NCI-H226 (cell line): ENCODE measurements at places on chromosomes 4 and X.

DNA sequence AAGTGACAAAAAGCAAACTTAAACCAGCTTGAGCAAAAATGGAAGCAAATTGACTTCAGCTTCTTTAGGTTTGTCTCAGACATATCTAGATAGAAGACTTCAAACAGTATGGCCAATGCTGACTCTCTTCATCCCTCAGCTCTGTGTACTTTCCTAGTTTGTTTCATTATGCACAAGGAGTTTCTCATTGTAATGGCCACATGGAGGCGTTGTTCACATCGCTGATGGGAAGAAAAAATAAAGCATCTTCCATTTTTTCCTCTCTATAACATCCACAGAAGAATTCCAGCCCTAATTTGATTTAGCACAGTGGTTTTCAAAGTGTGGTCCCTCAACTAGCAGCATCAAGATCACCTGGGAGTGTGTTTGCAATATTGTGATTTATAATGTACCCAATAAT, 397.5 kb upstream of the PRKX start:
- no peak for DNase-seq

GRCh38 chr4:168496834-168497233, at the start of gene PALLD:
Gene PALLD, plus strand, starts transcription at chr4:168497052.
- no peak for DNase-seq

GRCh38 chrX:24498181-24498580, 33.1 kb downstream of the PDK3 start:
- no peak for DNase-seq

DNA sequence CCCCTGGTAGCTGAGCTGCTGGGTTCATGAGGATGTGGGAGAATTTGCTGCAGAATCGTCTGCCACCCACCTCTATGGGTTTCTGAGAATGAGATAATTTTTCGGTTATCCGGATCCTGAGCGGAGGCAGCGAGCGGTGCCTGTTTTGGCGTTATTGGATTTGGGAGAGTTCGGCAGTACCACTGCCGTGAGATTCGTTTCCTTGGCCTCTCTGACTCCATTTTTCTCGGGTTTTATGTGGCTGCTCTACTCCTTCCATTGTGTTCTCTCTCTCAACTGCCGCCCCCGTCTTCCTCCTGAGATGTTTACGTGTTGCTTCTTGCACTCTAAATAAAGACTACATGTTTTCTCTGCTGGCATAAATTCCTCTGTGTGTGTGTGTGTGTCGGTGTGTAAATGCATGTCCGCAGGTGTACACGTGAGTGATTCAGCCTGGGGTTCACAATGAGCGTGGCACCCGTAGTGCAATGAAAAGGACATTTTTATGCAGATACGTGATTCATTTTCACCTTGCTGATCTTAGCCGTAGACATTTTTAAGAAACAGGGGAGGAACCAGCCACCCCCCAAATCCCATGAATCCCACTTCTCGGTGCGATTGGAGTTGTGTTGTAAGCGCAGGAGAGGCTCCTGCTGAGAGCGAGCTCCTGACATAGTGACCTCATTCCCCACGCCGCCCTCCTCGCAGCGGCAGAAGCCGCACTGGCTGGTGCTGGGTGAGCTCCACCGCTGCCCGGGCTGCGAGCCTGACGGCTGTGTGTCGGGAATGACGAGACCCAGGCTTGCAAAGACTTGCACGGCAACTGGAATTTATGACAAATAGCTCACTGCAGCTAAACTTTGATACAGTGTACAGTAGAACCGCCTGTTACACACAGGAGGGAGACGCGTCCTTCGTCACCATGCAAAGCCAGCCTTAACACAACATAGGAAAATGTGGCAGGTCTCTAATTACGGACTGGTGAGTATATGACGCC, 82.2 kb downstream of the STOX2 start:
- peak; percentile 87 for DNase-seq

DNA sequence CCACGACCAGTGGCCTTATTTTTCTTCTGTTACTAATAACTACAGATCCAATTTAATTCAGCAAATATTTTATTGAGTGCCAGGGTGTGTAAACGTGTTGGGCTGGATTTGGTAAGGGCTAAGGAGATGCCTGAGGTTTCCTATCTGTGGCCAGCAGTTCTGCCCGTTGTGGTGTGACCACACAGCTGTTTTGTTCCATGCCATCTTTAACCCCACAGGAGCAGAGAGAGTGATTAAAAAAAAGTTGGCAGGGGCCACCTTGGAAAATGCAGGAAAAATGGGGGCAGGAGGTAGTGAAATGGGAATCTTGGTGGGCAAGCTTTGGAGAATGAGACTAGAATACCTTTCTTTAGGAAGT, 1.1 kb downstream of the PLAC8 start:
- no peak for DNase-seq

GRCh38 chr4:8274765-8275547, 5.4 kb downstream of the HTRA3 start:
- no peak for DNase-seq

- no peak for DNase-seq
Observed at GRCh38 chrX:43728002-43728401, 71.9 kb downstream of the MAOA start.

DNA sequence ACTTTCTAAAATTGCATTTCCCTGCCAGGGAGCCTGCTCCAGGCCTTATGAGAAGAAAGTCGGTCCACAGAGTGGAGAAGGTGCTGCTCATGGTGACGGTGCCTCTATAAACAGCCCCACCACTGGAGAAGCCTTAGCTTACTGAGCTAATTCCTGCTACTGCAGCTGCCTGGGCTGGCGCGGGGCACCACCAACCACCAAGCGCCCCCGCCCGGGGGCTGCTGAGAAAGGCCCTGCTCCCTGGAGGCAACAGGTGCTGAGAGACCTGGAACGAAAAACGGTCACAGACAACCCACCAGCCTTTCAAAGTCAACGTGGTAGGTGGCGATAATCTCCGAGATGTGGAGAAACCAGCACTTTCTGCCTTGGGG, 2.9 kb downstream of the HCFC1 start:
- no peak for DNase-seq

- DNase-seq = no peak
Observed at GRCh38 chrX:116194649-116195048, 24.1 kb downstream of the AGTR2 start.

DNA sequence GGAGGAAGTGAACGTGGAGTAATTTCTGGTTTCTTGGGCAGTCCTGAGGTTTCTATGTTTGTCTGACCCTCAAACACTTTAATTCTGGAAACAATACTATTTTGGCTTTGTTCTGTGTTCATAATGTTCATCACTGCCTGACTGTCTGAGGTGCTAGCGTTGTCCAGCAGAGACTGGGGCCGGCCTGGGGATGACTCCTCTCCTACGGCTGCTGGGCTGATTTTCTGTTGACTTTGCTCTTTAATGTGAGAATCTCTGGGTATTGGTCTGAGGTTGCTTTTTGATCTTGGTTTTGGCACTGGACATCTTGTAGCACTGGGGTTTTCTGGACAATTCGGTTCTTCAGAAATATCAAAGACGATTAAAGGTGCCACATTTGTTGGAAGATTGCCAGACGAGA, 75.8 kb downstream of the RPS3A start:
- no peak for DNase-seq

- DNase-seq = peak; percentile 73
Observed at GRCh38 chr4:879729-880077, 52.4 kb downstream of the GAK start.

- DNase-seq = no peak
Observed at GRCh38 chr4:145815027-145815612, 123.5 kb downstream of the ZNF827 start.

GRCh38 chr4:68271851-68272357, 26.4 kb upstream of the TMPRSS11B start:
- peak; percentile 44 for DNase-seq

DNA sequence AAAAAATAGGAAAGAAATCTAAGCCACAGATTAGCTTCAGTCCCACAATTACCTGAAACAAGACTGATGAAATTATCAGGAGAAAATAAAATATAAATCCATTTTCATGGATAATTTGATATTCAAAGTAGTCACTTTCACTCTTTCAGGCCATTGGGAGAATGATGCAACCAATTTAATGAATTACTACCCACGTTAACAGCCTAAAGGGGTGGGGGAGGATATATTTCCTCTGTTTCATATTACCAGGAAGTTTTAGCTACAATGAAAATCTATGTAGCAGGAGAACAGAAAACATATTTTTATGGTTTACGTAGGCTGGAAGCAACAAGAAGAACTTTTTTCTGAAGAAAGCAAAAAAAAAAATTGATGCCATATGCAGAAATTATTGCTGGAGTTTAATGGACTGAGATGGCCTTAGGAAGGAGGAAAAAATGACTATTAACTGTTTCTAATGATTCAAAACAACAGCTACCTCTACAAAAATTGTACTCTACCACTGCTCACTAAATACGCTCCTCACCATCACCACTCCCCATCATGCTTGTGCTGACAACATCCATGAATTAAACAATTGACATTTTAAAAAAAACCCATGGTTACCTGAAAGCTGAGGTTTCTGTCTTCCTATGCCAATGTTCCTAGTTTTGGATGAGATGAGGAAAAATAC, 100.9 kb downstream of the CXXC4 start:
- DNase-seq = no peak

- no peak for DNase-seq
Observed at GRCh38 chr4:21826071-21826470, 122.5 kb downstream of the KCNIP4 start.

DNA sequence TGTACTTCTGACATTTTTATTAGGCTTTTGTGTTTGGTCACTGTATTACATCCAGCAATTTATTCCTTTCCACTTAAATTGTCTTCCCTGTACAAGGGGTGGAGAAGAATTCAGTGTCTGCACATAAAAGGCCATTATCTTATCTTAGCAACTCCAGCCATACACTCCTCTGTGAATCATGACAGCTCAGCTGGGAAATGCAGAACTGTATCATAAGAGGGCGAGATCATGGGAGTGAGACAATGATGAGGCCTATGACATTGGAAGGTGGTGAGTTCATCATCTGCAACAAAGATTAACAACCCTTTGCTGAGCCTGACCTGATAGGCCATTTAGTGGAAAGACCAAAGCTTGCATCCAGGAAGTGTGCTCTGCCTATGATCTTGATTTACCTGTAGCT, 33.3 kb downstream of the SLIT2 start:
- peak; percentile 94 for DNase-seq

GRCh38 chr4:17915439-17915838, 104.7 kb downstream of the NCAPG start:
- no peak for DNase-seq

DNA sequence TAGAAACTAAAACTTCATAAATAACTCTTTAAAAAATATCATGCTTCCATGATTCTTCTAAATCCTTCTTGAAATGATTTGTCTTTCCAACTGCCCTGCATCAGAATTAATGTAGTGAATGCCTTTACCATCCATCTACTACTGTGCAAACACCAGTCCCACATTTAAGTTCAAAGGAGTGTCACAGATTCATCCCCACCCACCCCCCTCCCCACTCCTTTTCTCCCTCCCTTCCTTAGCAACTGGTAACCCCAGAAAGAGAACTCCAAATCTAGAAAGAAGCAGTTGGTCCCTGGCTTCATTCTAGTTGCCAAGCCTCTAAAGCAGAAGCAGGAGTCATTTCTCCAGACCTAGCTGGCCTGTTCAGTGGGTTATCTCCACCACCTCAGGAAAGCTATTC, at the start of gene PRR32:
PRR32 (plus strand) TSS at position 301 of the 400 bp plus-strand sequence. CDS start 115 bp downstream, outside the sequence.
- no peak for DNase-seq

DNA sequence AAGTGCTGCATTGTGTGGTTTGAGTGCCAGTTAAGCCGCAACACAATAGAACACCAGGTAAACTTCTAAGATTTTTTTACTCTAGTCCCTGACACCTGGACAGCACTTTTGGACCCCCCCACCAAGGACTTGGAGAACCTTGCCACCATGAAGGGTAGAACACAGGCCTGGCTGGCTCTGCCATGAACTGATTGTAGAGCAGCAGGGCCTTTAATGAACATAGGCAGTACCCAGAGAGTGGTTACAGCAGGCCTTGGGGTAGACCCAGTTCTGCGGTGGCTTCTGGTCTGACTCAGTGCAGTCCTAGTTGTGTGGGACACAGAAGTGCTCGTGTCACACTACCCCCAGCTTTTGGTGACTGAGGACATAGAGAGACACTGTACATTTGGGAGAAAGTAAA, 648.3 kb downstream of the PCDH19 start:
- no peak for DNase-seq

GRCh38 chrX:56800801-56801200, 71.8 kb downstream of the NBDY start:
- no peak for DNase-seq

GRCh38 chrX:129461801-129462456, 61.4 kb downstream of the SMARCA1 start:
- no peak for DNase-seq

GRCh38 chr4:79603681-79604080, 195.7 kb upstream of the GK2 start:
- no peak for DNase-seq

GRCh38 chr4:40309250-40309774, 25.8 kb upstream of the CHRNA9 start:
- DNase-seq = peak; percentile 32

- DNase-seq = no peak
Observed at GRCh38 chr4:169092889-169093522, 83.0 kb upstream of the CBR4 start.

GRCh38 chr4:90165883-90166282, 38.7 kb downstream of the CCSER1 start:
- no peak for DNase-seq
